ENCODE measurements at places on chromosomes 16 and 17. TPM values are rescaled to one million over a fixed set of nuclear protein-coding genes. Genes with fewer than 3 reads are reported as not detected.
A peak's percentile ranks its signal among the peaks of the same experiment; 100 is the strongest.

The SETD6 gene
- total RNA-seq: 1.1 TPM

The SLC43A2 gene
- total RNA-seq: 3.4 TPM

The AMDHD2 gene
- total RNA-seq: 22.1 TPM

- no peak overlapping the region for H3K4me3 ChIP-seq
- DNase-seq: no peak
- 0 out of 2 replicates have a peak, but pooled peaks cover 4% of the 10 kb centered on the region for H3K27me3 ChIP-seq
- no peaks in the 10 kb centered on the region for H3K4me1 ChIP-seq
- H3K36me3 ChIP-seq: no peaks in the 10 kb centered on the region
- H3K27ac ChIP-seq: no peak overlapping the region
These were observed 398.7 kb upstream of the C16orf82 start for GRCh38 chr16:26668026-26668425.

GRCh38 chr16:47143677-47144558 is at the start of gene NETO2:
TSS of gene NETO2 (minus strand) at chr16:47143945. CDS start at chr16:47143612, 333 bp downstream.
- no peaks in the 10 kb centered on the region for H3K36me3 ChIP-seq
- H3K27me3 ChIP-seq: peaks cover 26% of the 10 kb centered on the region
- no peak within 1 kb of the TSS for H3K27ac ChIP-seq
- H3K4me3 ChIP-seq: peak within 1 kb of the TSS; percentile 43

All from SJSA1 (cell line).